ENCODE measurements at places on chromosomes 12 and 14.
A peak's percentile ranks its signal among the peaks of the same experiment; 100 is the strongest.

GRCh38 chr14:47120645-47121044 is 469.1 kb upstream of the RPL10L start:
- H3K27me3 ChIP-seq = no peaks in the 10 kb centered on the region
- no peak overlapping the region for H3K4me3 ChIP-seq
- no peaks in the 10 kb centered on the region for H3K36me3 ChIP-seq
- no peaks in the 10 kb centered on the region for H3K4me1 ChIP-seq

GRCh38 chr14:39873791-39874190 is 441.6 kb upstream of the FBXO33 start:
- no peaks in the 10 kb centered on the region for H3K4me1 ChIP-seq
- DNase-seq = no peak
- H3K27ac ChIP-seq = no peak overlapping the region
- no peaks in the 10 kb centered on the region for H3K27me3 ChIP-seq
- H3K36me3 ChIP-seq = no peaks in the 10 kb centered on the region

DNA sequence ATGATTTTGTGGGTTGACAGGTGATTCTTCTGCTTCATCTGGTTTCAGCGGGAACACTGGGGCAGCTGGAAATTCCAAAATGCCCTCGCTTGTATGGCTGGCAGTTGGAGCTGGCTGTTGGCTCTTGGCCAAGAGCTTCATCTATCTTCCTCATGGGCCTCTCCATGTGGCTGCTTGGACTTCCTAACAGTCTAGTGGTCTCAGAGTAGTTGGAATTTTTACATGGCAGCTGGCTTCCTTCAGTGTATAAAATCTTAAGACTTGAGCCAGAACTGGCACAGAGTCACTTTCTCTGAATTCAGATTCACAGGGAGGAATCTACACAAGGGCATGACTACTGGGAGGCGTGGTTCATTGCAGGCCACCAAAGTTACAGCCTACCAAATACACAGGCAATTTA is 204.9 kb upstream of the RMST start:
- no peak overlapping the region for H3K4me3 ChIP-seq
- no peak for DNase-seq
- no peaks in the 10 kb centered on the region for H3K4me1 ChIP-seq
- peaks cover 5% of the 10 kb centered on the region for H3K27me3 ChIP-seq
- no peaks in the 10 kb centered on the region for H3K36me3 ChIP-seq
- H3K27ac ChIP-seq = no peak overlapping the region

DNA sequence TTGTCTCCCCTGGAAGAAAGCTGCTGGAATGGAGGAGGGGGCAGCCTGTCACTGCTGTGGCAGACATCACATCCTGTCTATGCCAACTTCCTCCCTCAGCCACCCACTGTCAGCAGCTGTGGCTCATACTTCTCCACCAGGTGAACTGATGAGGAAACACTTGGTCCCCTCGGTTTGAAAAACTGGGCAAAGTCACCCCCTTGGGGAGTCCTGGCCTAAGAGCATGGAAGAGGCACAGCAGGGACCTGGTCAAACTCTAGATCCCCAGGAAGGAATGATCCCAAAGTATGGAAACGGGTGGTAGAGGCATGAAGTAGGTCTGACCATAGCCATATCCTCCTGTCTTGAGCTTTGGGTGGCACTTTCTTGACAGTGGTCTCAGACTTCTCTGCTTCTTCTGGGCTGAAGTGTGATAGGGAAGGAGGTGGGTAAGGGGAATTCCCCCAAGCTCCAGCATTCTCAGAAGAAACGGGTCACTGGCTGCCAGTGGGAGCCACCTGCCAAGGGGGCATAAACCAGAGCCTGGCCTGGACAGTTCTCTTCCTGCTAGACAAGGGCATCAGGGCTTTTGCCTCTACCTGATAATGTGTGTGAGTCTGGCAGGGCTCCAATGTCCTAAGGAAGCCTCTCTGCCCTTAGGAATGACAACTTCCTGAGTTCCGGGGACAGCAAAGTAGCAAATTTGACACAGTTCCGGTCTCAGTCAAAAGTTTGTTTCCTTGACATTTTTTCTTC is 36.0 kb downstream of the FMNL3 start:
- DNase-seq = peak; percentile 57
- H3K27ac ChIP-seq = peak overlapping the region; percentile 98
- H3K4me3 ChIP-seq = peak overlapping the region; percentile 74

GRCh38 chr14:71324767-71325272 is 417.6 kb downstream of the PCNX1 start:
- no peaks in the 10 kb centered on the region for H3K27me3 ChIP-seq
- peak; percentile 40 for DNase-seq
- H3K36me3 ChIP-seq = peaks cover 24% of the 10 kb centered on the region
- peak overlapping the region; percentile 44 for H3K27ac ChIP-seq
- peaks cover 47% of the 10 kb centered on the region for H3K4me1 ChIP-seq
